Heart left ventricle (tissue), 16 donors: ENCODE measurements at places on chromosomes 1 and 21.

DNA sequence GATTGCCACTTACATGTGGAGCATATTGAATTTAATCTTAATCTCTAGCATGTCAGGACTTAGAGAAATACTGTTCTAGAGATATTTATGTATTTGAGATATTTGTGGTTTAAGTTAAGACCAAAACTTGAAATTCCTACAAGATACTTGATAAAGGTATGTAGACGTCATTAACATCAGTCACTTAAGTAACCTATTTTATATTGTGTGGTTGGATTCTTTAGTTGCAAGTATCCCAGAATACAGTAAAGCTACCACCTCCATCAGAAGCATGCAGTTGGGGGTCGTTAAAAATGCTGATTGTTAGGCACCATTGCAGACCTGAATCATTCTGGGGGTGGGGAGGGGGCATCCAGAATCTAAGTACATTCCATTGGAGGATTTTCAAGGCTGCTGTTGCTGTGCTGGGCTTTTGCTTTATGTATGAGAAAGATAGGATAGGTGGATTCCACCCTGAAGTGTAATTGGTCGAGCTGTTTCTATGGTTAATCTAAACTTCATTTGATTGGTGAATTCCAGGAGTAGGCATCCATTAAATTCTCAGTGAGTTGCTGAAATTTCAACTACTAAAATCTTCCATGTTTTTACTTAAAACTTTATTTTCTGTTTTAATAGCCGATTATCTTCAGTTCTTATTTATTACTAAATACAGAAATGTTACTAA, 4.0 kb downstream of the H3-3A start:
- no peak for DNase-seq

GRCh38 chr1:54736685-54737084, 21.0 kb downstream of the TTC4 start:
- no peak for DNase-seq

DNA sequence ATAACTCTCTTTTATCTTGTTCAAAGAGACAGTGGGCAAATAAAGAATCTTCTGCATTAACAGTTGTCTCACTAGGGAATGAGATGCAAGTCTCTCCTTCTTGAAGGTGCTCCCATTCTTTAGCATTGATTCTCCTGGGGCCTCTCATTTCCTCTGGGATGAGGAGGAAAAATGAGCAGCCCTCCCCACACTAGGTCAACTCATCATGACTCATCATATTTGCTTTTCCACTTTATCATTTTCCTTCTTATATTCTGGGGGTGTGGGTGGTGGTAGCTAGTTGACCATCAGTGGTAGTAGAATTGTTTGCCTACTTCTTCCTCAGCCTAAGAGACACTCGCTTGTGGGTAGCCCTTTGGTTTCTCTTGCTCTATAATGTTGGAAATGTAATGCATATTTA, 182.0 kb upstream of the C1orf87 start:
- DNase-seq: no peak

GRCh38 chr1:94095112-94095637, 25.8 kb downstream of the ABCA4 start:
- peak; percentile 89 for DNase-seq

- no peak for DNase-seq
These were observed 103.4 kb downstream of the ETS2 start for GRCh38 chr21:38909109-38909508.

- DNase-seq: no peak
These were observed 21.5 kb upstream of the LAMTOR5 start for GRCh38 chr1:110428946-110429345.

- DNase-seq: peak; percentile 55
These were observed 72.7 kb upstream of the FAM20B start for GRCh38 chr1:178953034-178953433.

- no peak for DNase-seq
These were observed 235.4 kb downstream of the PTPRU start for GRCh38 chr1:29471487-29472313.

GRCh38 chr1:30681782-30682181, 41.6 kb downstream of the MATN1 start:
- no peak for DNase-seq

DNA sequence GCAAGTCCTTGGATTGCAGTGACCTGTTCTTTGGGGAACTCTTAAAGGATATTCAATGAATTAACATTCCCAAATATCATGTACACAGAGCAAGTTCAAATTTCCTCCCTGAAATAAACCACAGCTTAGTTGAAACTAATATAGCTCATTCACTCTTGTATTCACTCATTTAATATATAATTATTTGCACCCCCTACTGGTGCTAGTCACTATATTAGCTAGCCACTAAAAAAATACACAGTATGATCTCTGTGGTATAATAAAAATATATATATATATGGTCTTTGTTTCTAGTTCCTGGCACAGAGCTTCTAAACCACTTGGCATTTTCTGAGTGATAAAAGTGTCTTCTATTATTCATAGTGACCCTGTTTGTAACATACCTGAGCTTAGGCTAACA, 177.3 kb upstream of the LYPLAL1 start:
- no peak for DNase-seq

DNA sequence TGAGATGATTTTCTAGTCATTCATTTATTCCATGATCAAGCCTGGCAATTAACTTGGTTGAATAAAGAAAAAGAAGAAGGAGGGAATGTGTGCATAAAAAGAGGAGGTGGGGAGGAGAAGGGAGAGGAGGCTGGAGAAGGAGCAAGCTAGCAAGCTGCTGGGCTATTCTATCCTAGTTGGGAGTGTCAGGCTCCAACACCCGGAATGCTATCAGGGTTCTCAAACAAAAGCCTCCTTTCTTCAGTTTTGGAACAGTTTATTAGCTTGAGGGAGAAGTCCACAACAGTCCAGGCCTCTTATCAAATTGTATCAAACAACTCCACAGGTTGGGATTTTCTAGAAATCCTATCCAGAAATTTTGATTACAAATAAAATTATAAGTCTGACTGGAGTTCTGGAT, 80.0 kb downstream of the BCAR3 start:
- DNase-seq: no peak

- no peak for DNase-seq
These were observed 67.1 kb upstream of the UBE2U start for GRCh38 chr1:64136296-64136695.

DNA sequence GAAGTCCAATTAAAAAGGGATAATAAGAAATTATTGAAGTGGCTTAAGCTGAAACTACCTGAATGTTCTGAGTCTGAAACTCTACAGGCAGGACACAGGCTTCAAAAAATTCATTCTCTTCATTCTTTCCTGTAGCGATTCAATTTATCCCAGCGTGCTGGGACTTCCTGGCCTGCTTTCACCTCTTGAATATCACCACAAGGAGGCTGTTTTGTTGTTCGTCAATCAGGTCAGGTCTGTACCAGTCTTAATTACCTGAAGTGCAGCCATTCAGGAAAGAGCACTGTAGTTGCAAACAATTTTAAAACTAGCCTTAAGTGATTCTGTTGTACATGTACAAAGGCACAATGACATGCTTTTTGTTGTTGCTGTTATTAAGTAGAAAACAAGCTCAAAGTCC, 38.4 kb downstream of the FYB2 start:
- DNase-seq: no peak

GRCh38 chr1:157249326-157249725, 111.1 kb upstream of the ETV3 start:
- no peak for DNase-seq

DNA sequence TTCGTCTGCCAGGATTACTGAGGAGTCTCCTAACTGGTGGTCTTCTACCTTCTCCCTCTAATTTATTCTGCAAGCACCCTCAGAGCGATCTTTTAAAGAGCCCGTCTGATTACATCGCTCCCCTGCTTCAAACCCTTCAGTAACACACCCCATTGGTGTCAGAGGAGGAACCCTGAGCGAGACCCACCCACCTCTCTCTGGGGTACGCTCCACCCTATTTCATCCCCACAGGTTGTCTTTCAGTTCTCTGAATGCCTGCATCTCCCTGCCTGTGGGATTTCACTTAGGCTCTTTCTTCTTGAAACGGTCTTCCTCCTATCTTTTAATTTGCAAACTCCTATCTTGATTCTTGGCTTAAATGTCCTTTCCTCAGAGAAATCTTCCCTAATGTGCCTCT, 39.4 kb downstream of the C1orf21 start:
- no peak for DNase-seq

- peak; percentile 45 for DNase-seq
These were observed 30.6 kb downstream of the WLS start for GRCh38 chr1:68201546-68202238.

- no peak for DNase-seq
These were observed 328.5 kb upstream of the RUNX1 start for GRCh38 chr21:35377505-35378090.

DNA sequence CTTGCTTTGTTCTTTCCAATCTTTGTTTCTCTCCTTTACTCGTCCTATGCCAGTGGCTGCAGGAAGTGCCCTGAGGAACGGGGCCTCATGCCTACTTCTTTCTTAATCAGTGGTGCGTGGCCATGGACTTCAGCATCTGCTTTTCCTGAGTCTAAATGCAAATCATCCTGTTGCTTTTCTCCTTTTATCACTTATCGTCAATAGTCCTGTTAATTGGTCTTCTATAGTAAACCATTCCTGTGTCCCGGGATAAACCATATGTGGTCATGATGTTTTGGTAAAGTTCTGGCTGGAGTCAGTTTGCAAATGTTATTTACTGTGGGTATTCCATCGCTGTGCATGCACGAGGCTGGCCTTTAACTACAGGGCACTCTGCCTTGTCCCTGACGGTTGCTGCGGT, 47.5 kb downstream of the AGPAT3 start:
- no peak for DNase-seq

DNA sequence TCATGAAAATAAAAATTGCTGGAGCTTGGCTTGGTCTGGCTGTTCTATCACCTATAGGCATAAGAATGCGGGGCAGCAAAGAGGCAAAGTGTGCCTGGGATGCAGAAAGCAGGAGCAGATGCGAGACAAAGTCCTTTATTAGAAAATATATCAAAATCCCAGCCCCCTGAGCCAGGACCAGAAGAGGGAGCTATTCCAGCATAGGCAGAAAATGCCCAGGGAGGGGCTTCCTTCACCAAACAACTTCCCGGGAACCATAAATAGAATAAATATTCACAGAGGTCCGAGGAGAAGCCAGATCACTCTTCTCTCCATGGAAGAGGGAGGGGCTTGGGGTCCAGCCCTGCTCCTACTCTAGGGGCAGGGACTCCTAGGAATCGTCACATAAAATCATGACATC, 5.0 kb downstream of the PPOX start:
- DNase-seq: no peak

DNA sequence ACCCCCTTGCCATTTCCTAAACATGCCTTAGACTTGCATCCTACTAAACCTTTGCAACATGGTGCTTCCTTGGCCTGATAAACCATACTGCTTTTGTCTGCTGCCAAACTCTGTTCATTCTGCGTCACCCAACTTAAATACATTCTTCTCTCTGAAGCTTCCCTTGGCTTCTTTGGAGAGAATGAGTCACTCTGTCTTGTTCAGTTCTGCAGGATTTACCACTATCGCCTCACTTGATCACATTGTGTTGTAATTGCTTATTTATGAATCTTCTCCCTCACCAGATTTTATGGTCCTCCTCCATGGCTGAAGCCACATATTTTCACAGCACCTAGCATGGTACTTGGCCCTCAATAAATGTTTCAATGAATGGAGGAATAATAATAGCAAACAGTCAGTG, 21.7 kb upstream of the TUT4 start:
- no peak for DNase-seq

DNA sequence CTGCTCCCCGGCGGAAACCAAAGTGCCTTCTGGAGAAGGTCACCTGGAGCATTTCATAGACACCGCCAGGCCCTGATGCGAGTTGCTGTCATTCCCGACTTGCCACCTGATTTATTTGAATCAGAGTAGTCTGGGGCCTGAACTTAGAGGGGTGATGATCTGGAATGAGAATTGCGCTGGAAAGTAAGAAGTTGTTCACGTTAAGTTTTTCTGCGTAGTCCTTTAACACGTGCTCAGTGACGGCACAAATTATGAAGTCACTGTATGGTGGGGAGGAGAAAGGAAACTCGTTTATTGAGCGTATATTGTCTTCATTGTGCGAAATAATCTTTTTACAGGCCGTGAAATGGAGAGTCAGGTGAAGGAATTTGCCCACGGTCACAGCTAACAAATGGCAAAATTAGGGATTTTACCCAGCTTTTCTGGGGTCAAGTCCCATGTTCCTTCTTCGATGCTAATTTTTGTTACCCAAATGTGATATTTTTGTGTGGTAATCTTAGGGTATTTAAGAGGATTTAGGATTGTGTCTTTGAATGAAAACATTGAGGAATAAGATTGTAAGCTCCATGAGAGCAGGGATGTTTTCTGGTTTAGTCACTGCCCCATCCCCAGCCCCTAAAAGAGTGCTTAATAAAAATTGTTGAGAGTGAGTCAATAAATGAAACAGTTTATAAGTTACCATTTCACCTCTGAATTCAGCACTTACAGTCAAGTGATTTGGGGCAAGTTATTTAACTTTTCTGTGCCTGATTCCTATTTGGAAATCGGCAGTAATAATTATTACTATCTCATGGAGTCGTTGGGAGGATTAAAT, 46.4 kb upstream of the NBL1 start:
- no peak for DNase-seq

GRCh38 chr1:103783944-103784377, 34.3 kb downstream of the AMY1C start:
- no peak for DNase-seq

GRCh38 chr1:96365596-96366390, 355.8 kb upstream of the PTBP2 start:
- no peak for DNase-seq

DNA sequence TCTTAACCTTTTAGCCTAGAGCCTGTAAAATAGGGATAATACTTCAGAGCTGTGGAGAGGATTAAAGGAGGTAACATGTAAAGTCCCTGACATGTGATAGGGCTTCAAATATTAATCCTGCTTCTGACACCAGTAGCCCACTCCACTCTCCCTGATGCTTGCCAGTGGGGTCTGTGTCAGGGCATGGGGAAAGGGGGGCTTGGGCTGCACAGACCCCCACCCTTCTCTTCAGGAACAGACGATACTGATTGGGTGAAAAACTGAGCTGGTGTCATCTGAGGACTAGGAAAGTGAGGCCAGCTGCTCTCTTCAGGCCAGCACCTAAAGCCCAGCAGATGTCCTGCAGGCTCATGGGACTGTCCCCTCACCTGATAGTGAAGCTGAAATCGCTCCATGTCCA, 27.0 kb upstream of the MEF2D start:
- no peak for DNase-seq

DNA sequence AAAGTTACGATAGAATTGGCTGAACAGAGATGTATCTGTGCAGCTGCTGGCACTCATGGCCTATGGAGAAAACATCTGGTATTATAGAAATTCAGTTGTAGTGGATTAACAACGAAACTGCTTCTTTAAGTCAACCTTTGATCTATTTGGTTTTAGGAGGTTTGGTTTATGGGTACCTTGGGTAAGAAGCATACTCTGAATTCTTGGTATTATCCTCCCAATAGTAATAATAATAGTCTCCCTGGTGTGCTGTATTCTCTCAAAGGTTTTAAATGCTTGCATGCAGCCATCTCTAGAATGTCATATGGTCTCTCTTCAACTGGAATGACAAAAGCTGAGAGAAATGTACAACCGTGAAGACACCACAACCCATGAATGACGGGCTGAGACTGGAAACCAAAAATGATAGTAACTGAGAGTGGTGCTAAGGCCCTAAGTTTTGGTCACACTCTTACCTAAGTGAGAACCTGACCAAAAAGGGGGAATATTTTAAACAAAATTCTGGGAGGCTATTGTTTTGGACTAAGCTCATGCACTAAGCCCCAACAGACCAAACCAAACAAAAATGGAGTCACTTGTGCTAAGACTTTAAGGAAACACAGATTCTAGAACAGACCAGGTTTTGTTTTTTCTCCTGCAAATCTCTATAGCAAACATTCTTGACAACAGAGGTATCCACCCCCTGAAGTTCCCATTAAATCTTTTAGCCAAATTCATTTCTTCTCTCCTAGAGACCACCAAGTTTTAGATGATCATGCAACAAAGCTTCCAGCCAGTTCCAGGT, 17.6 kb upstream of the TMEM61 start:
- no peak for DNase-seq
